Tibial nerve (tissue), 4 donors: ENCODE measurements at places on chromosomes 1 and 21. TPM values are rescaled to one million over a fixed set of nuclear protein-coding genes. Genes with fewer than 3 reads are reported as not detected.

Gene COL9A2
- 3.3 TPM for total RNA-seq

Gene PEAR1
- 47.4 TPM for total RNA-seq

Gene TRAPPC10
- 27.7 TPM for total RNA-seq

Gene PACC1
- 6.1 TPM for total RNA-seq

Gene DNAH14
- 6.5 TPM for total RNA-seq
